NAMALWA (cell line): ENCODE measurements at places on chromosomes 16 and 17.

DNA sequence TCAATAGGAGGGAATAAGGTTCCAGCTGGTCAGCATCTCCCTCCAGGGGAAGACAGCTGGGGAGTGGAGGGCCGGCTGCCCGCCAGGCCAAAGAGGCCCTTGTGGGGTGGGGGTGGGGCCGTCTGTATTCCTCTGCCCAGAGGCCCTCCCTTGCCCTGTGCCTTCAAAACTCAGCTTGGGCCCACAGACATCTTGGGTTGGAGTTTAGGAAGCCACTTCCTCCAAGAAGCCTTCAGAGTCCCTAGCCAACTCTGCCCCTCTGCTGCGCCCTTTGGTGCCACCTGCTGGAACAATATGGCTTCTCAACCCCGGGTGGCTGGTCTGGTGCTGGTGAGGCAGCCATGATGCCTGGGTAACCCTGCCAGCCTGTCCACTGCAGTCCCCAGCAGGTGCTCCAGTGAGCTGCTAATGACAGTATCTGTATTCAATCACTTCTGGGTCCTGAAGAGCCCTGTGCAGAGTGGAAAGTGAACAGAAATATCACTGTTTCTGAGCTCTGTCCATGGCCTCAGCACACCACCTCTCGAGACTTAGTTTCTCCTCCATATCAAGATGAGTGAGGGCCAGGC, 16.7 kb downstream of the HSD11B2 start:
- DNase-seq, result peak; percentile 79

DNA sequence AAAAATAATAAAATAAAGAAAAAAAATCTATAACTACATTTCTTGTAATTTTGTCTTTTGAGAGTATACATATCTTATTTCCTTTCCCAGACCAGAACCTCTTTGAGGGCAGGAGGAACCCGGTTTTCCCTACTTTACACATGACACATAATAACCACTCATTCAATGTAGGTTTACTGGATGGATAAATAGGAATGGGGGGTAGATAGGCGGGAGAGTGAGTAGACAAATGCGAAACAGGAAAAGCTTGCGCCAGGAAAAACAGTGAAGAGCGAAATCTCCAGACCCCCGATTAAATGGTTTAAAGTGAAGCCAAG, 515 bp upstream of the GOSR2 start:
- DNase-seq, result no peak

GRCh38 chr17:2212400-2212981, 91.1 kb downstream of the SMG6 start:
- no peak for DNase-seq

GRCh38 chr17:37050920-37051319, 102.2 kb downstream of the AATF start:
- no peak for DNase-seq

DNA sequence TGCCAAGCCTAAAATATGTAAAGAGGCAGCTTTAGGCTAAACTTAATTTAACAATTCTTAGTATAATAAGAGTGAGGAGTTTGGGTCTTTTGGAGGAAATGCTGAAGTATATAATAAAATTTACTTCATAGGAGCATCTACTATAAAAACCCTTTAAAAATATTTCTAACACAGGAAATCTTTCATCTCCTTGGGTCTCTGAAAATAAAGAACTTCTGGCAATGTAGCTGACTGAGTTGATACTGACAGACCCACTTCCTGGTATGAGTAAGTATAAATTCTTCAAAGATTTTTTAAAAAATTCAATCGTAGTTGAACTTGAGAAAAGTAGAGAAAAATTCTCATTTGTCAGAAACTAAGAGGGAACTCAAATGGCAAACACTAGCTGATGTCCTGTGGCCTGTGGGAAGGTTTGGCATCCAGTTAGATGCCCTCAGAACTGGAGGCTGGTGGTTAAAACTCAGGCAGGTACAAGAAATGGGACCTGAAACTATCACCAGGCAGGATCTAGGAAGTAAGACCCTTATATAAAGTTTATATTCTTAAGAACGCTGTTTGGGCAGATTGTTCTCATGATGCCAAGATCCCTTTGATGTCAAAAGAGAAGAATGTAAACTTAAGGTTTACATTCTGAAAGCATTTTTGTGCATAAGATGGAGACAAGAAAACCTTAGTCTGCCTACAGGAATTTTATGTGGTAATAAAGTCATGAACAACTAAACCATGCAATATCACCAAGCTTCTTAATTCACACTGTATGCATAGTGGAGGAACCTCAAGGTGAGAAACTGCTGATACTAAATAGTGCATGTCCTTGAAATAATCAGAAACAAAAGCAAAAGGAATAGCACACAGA, 6.2 kb downstream of the KRTAP4-6 start:
- no peak for DNase-seq

DNA sequence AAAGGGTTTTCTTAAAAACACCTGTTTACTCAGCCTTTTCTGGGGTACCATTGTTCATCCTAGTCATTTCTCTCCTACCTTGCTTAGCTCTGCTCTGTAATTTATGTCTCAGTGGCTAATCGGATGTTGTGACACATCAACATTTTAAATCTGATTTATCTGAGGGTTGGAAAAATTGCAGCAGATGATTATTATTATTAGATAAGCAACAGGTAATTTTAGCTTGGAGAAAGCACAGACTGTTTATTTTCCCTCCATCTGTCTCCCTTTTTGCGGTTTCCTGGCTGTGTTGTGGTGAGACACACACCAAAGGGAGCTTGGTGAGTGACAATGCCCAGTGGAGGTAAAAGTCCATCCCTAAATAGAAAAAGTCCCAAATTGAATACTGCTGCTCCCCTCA, 389.9 kb downstream of the UTP18 start:
- DNase-seq, result no peak

DNA sequence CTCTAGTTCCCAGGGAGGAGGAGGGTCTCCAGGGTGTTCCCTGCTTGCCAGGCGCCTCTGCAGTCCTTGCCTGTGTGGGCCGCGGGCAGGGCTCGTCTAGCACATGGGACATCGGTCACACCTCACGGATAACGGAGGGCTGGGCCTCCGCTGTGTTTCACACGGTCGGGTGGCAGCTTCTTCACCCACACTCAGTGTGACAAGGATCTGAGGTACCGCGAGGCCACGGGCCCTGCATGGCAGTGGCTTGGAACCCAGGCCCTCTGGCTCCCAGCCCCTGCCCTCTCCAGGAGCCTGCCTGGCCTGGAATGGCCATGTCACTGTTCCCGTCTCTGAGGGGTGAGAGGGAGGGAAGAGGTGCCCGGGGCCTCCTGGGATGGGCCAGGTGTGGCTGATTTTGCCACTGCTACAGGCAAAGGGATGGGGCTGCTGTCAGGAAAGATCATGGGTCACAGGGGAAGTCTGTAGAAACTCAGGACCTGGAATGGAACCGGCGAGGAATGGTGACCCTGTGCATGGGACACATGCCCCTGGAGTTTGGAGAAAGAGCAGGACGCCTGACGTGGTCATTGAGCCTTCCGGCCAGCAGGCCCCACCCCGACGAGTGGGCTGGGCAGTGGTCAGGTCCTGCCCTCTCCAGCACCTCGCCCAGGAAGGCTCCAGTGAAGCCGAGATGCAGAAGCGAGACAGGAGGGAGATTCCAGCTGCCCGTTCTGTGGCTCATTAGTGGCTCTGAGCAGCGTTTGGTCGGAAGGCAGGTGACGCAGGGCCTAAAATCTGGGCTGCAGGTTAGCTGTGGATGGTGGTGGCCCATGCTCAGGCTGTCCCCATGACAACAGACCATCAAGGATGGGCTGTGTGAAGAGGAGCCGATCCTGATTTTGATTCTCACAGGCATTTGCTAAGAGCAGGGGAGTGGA, 76.5 kb upstream of the GSE1 start:
- DNase-seq, result no peak

DNA sequence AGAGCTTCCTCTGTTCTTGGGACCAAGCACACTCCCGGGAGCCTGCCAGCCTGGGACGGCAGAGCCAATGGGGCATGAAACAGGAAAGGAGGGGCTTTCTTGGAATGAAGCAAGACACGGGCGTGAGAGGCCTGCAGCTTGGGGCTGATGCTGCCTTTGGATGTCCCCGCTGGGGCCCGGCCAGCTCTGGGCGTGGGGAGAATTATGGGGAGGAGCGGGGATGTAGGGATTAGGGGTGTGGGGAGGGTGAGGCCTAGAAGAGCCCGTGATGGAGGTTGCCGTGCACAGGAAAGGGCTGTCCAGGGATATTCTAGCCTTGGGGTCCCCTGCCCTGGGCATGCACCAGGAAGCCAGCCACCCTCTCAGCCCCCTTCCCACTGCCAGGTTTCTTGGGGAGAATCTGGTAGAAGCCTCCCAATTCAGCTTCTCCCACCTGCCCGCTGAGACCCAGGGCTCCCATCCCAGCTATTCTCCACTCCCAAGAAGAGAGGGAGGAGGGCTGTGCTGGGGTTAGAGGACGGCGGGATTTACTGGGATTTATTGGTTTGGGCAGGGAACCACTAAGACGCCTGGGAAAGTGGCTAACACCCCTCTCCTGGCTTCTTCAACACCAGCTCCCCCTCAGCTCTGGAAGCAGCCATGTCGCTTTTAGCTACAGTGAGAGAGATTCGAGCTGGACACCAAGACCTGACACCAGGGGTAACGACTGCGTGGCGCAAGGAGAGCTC, 20.0 kb upstream of the NXPH3 start:
- no peak for DNase-seq

GRCh38 chr17:81509972-81510784, 2.4 kb downstream of the ACTG1 start:
- no peak for DNase-seq

DNA sequence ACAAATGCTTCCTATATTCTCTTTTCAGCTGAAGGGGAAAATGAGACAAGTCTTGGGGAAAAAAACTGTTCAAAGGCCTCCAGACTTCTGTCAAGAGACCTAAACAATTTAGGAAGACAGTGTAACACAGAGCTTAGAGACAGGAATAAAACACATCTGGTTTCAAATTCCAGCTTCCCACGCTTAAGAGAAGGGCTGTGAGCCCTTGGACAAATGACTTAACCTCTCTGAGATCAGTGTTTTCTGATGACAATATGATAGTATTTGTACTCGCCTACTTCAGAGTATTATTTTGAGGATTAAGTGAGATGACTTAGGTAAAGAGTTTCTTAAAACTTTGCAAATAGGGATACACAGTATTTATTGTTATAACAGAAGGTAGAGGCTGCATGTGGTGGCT, 29.5 kb downstream of the SMURF2 start:
- no peak for DNase-seq

GRCh38 chr17:76548378-76549214, 8.8 kb downstream of the PRCD start:
- DNase-seq, result no peak

GRCh38 chr16:68844211-68844564, 857 bp downstream of the TANGO6 start:
- no peak for DNase-seq

- no peak for DNase-seq
These were observed 9.6 kb downstream of the LLGL2 start for GRCh38 chr17:75535119-75535537.

DNA sequence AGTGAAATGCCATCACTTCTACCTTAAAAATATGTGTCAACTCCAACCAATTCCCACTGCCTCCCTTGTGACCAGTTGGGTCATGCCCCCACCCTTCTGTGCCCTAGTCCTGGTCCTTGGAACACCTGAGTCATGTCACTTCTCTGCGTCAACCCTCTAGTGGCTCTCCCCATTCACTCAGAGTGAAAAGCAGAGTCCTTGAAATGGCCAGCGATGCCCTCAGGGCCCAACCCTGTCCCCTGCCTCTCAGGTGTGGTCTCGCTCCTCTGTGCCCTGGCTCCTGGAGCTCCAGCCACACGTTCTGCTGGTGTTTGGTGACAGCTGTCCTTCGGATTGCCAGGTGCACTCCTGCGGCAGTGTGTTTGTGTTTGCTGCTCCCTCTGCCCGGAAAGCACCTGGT, 89.2 kb downstream of the SPECC1 start:
- no peak for DNase-seq

DNA sequence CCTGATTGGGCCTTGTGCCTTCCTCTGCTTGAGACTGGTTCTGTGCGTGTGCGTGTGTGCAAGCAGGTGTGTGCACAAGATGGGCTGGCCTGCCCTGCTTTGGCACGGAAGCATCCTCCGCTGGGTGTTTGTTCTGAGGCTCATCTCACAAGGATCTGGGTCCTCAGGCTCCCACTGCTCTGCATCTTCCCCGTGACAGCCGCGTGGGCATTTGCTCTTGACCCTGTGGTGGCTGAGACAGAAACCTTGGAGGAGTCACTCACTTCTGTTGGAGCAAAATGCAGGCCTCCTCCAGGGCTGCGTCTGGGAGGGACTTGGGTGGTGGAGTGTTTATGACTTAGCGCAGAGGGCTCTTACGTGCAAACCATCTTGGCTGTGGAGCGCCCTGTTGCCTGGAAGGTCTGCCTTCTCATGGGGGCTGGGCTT, 119.2 kb downstream of the RPTOR start:
- no peak for DNase-seq

GRCh38 chr17:76734080-76734840, 2.9 kb downstream of the SRSF2 start:
- peak; percentile 44 for DNase-seq

DNA sequence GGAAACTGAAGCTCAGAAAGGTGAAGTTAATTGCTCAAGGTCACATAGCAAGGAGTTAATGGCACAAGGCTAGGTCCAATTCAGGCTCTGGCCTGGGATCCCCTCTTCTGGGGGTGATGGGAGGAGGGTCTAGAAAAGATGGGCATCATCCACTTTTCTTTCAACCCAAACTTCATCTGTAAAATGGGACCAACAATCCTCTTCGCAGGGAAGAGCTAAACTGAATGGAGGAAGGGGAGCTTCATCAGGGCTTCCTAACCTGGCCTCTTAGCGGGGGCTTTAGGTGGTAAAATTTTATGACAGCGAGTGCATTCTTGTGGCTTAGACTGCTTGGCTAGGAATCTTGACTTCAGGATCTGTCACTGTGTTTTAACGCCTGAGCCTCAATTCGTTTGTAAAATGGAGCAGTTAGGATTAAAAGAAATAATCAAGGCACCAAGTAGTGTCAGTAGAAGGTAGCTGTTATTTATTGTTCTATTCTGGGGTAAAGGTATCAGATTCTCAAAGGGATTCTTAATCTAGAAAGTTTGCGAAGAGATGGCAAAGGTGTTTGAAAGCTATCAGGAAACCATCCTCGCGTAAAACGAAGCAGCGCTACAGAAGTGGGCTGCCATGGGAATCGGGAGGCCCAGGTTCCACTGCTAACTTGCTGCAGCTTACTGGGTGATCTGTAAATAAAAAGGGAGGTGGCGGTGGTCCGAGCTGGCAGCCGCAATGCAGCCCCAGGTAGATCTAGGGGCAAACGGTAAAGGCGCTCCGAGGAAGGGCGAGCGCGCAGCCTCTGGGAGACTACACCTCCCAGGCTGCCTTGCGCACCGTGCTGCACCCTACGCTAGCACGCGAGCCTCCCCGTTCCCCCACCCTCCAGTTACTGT, 1.5 kb upstream of the SRCAP start:
- DNase-seq, result peak; percentile 21

GRCh38 chr16:1914084-1914608, 4.1 kb downstream of the HS3ST6 start:
- no peak for DNase-seq

GRCh38 chr17:46929413-46929812, 6.5 kb downstream of the GOSR2 start:
- no peak for DNase-seq

- DNase-seq, result peak; percentile 53
These were observed 348.7 kb upstream of the TNRC6C start for GRCh38 chr17:77609553-77610517.

- no peak for DNase-seq
These were observed 14.1 kb upstream of the NKD1 start for GRCh38 chr16:50534091-50534490.
